ENCODE measurements at places on chromosomes 4 and X.

GRCh38 chr4:13597141-13597540 lies 30.4 kb downstream of the BOD1L1 start:
- DNase-seq: no peak

DNA sequence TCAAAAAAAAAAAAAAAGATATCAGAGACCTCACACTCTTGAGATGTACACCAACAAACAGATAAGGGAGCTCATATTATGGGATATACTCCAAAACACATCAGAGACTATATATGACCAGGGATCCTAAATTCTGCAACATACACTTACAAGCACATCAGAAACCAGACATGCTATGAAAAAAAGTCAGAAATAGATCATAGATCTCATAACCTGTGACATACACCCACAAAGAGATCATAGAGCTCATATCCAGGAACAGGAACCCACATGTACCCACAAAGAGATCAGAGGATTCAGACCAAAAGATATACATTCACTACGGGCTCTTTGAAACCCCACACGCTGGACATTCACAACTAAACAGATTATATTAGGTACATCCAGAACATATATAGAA lies 30.1 kb downstream of the SUV39H1 start:
- no peak for DNase-seq

GRCh38 chrX:136204571-136204970 lies 46.6 kb downstream of the MAP7D3 start:
- no peak for DNase-seq

DNA sequence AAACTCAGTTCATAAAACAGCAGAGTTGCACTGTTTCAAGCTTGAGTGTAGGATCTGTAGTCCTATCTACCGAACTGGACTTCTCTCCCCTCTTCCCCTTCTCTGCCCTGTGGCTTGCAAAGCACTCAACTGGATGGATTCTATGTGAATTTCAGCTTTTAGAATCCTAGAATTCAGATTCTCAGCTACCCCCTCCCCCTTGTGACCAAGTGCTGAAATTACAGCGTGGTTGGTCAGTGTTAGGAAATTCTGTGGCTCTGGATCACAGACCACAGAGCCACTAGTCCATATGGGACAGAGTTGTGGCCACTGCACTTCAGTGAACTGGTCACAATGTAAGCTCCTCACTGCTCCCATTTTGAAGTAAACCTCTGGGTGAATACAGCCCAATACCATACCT lies 64.6 kb upstream of the TRPC5 start:
- DNase-seq: no peak

DNA sequence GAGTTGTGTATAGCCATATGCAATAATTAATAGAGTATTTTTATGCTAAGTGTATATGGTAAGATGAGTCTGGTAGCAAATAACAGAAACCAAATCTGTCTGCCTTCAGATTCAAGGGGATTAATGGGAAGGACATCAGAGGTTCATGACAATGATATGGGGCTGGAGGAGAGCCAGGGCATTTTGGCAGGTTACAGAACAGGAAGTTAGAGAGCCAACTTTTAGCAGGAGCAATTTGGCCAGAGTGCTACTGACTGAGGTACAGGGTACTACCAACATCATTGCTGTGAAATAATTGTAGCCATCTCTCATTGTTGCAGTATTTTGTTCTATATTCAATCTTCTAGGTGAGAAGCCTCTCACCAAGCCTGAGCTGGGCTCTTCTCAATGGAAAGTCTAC lies 210.9 kb upstream of the FAM47A start:
- DNase-seq: no peak

GRCh38 chr4:173334891-173335752 lies 964 bp upstream of the HMGB2 start:
- DNase-seq: no peak

GRCh38 chr4:122854447-122855352 lies 28.1 kb downstream of the FGF2 start:
- DNase-seq: no peak

DNA sequence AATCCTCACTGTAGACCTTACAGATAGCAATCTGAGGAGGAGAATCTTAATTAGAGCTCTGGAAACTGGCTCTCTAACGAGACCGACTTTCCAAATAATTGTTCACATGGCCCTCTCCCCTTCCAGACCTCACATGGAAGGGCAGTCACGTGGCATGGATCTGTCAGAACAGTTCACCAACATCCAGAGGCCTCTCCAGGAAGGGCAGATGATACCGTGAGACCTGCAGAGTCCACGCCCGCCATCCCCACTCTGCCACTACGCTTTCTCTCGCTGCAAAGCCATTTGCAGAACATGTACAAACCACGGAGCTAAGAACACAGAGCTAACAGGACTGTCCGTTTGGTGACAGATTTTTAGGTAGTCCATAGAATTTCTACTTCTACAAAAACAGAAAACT lies 20.7 kb downstream of the FAT1 start:
- no peak for DNase-seq

DNA sequence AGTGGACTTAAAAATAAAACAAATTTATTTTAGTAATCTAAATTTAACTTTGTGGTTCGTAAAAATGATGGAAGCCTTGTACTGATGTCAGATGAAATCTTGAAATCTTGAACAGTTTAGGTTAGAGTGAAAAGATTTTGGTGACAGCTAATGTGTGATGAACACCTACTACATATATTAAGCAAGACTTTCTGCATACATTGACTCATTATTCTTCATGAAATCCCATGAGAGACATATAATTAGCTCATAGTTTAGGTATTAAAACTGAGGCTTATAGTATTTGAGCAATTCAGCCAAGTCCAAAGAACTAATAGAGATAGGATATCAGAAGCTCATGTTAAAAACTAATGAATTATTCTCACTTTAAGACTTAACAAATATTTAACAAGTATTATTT lies 66.9 kb upstream of the PCDH7 start:
- DNase-seq: no peak

GRCh38 chrX:135396109-135396508 lies 25.6 kb upstream of the SMIM10L2A start:
- no peak for DNase-seq

GRCh38 chr4:168540503-168541265 lies 43.8 kb downstream of the PALLD start:
- no peak for DNase-seq

- DNase-seq: no peak
Observed at GRCh38 chrX:129750971-129751370, 12.2 kb downstream of the XPNPEP2 start.

DNA sequence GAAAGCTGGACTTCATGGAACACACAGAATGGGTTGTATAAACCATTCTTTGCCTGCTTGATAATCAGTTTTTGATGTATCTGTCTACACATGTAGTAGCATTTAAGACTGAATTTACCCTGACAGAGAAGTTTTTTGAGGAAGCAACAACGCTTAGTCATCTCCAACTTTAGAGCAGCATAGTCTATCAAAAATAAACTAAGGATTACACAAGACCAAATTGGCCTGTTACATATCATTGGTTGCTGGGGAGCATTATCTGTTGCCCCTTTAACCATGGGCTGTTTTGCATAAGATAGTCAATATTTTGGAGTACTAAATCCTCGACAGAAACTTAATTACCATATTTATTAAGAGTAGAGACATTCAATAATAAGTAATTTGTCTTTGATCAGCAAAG lies 347.4 kb downstream of the FAM47B start:
- DNase-seq: no peak

GRCh38 chrX:39886282-39886681 lies 211.5 kb downstream of the BCOR start:
- DNase-seq: no peak

DNA sequence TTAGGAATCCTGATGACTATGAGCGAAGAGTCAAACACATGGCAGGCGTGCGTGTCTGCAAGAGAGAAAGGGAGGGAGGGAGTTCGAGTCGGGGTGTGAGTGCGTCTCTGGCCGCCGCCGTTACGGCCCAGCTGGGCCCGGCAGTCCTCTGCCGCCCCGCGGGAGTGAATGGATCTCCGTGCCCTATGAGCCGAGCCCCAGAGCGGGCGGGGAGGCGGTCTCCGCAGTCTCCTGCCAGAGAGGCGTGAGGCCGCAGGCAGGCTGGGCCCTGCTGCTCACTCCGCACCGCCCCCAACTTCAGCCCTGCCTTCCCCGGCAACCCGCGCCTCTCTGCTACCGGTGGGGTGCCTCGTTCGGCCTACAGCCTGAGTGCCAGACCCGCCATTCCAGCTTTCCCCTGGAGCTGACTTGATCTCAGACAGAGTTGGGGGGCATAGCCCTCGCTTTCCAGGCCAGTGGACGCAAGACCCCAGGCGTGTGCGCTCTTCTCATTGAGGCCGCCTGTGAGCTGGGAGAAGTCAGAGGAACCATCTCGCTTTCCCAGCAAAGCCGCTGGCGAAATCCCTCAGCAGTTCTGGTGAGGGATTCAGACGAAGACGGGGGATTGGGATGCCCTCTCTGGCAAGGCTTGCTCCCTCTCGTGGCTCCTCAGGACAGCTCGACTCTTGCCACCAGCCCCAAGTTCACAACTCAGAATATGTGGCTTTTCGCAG lies 1.4 kb downstream of the SLC16A2 start:
- DNase-seq: no peak

DNA sequence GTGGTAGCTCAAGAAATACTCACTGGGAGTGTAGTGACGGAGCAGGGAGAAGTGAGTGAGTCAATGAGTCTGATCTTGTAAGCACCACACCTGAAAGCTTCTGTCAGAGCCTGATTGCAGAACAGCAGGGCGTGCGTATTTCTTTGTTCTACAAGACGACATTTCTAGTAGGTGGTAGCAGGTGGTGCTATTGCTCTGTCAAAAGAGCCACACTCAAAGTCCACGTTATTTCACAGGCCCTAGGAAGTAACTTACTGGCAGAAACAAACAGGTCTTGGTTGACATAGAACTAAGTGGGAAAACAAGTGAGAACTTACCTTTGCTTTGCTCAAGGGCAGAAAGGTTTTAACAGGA lies 46.4 kb upstream of the SPRY1 start:
- DNase-seq: no peak
